ENCODE measurements at places on chromosomes 16 and 17.

GRCh38 chr16:75227361-75228142 lies 8.8 kb downstream of the CTRB1 start:
- no peak overlapping the region for H3K4me3 ChIP-seq
- no peak for DNase-seq
- H3K27ac ChIP-seq = no peak overlapping the region
- H3K4me1 ChIP-seq = no peaks in the 10 kb centered on the region
- H3K36me3 ChIP-seq = peaks cover 48% of the 10 kb centered on the region

GRCh38 chr16:73390936-73391335 lies 343.0 kb upstream of the ZFHX3 start:
- H3K27me3 ChIP-seq = no peaks in the 10 kb centered on the region
- no peaks in the 10 kb centered on the region for H3K36me3 ChIP-seq
- no peaks in the 10 kb centered on the region for H3K4me1 ChIP-seq
- no peak overlapping the region for H3K4me3 ChIP-seq

DNA sequence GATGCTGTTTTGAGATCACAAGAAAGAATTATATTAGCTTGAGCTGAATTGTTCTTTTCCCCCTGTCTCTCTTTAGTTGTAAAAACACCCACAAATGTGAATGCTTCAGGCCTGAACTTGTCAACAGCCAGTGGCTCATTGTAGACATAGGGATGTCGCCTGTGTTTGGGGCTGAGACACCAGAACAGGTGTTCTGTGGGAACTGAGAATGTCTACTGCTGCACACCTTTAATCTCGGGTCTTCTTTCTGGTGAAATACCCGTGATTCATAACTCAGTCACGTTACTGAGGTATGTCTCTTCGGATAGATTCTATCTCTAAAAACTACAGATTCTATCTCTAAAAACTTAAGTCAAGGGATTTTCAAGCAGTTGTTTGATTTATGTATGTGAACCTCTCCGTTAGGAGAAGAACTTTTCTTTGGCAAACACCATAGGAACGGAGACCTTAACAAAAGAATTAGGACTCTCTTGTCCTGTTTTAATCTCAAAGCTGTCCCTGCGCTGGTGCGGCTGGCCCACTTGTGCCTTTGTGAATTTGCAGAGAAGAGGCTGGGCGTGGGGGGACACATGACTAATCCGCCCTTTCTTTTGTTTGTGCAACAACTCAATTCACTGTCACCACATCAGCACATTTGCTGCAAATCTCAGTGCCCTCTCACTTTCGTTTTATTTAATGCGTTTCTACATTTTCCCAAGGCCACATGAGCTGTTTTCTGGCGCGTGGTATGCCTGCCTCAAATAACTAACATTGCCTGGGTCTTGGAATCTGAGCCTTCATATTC lies 643.0 kb downstream of the MAF start:
- H3K4me1 ChIP-seq = no peaks in the 10 kb centered on the region
- no peak overlapping the region for H3K27ac ChIP-seq
- no peak overlapping the region for H3K4me3 ChIP-seq
- no peak for DNase-seq
- no peaks in the 10 kb centered on the region for H3K36me3 ChIP-seq

DNA sequence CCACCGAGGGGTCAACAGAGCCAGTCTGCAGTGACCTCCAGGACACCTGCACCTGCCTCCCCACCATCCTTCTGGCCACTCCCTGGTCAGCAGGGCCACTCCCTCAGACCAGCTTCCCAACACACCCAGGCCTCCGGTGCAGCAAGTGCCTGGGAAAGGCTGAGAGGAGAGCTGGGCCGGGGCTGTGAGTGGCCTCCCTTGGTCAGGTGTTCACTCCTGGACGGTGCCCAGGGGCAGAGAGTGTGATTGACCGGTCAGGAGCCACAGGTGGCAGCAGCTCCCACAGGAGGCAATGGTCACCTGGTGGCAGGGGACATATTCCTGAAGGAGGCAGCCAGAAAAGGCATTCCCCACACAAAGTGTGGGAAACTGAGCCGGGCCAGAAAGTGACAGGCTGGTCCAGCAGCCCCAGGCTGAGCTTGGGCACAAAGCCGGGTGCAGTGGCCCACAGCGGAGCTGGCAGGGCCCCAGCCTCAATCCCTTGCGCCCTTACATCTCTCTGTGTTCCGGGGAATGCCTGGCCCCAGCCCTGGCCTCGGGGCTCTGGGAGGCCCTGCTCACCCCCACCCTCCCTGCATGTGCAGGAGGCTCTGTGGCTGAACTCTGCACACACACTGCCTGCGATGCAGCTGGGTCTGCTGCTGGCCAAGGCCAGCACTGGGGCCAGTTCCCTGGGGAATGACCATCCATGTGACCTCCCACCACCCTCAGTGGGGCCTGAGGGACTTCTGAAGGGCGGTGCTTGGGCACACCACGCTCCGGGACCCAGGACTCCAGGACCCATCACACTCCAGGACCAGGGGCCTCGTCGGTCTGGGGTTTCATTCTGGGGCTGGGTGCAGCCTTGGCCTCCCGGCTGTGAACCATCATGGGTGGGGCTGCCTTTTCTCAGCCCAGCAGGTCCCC lies 1.2 kb upstream of the C17orf99 start:
- H3K27ac ChIP-seq = peak overlapping the region; percentile 34
- no peaks in the 10 kb centered on the region for H3K27me3 ChIP-seq
- H3K4me1 ChIP-seq = peaks cover 43% of the 10 kb centered on the region
- H3K4me3 ChIP-seq = no peak overlapping the region

- no peaks in the 10 kb centered on the region for H3K36me3 ChIP-seq
- no peak for DNase-seq
- no peak overlapping the region for H3K27ac ChIP-seq
- no peaks in the 10 kb centered on the region for H3K4me1 ChIP-seq
- no peak overlapping the region for H3K4me3 ChIP-seq
These were observed 49.3 kb upstream of the ETV4 start for GRCh38 chr17:43595466-43595865.

GRCh38 chr17:2283302-2283701 lies 20.3 kb downstream of the SMG6 start:
- no peaks in the 10 kb centered on the region for H3K27me3 ChIP-seq
- H3K36me3 ChIP-seq = peaks cover 73% of the 10 kb centered on the region
- H3K4me3 ChIP-seq = no peak overlapping the region
- no peak for DNase-seq

DNA sequence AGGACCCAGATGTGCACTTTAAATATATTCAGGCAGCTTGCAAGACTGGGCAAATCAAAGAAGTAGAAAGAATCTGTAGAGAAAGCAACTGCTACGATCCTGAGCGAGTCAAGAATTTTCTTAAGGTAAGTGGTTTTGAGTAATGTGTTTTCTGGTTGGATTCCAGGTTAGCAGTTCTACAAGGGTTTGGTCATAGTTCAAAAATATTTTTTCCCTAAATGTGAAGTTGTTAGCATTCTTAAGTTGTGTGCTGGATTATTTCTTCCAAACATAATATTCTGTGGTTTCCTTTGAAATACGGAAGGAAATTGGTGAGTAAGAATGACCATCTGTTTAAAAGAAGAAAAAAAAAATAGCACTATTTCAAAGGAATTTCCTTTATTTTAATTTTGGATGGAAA lies 38.4 kb downstream of the PTRH2 start:
- no peaks in the 10 kb centered on the region for H3K36me3 ChIP-seq
- no peaks in the 10 kb centered on the region for H3K27me3 ChIP-seq
- DNase-seq = no peak
- peaks cover 6% of the 10 kb centered on the region for H3K4me1 ChIP-seq
- H3K4me3 ChIP-seq = no peak overlapping the region

GRCh38 chr16:81632392-81633146 lies 146.5 kb upstream of the PLCG2 start:
- no peaks in the 10 kb centered on the region for H3K27me3 ChIP-seq
- H3K4me3 ChIP-seq = no peak overlapping the region
- peaks cover 4% of the 10 kb centered on the region for H3K36me3 ChIP-seq
- H3K4me1 ChIP-seq = peaks cover 9% of the 10 kb centered on the region
- peak overlapping the region; percentile 13 for H3K27ac ChIP-seq
- DNase-seq = no peak

- no peak overlapping the region for H3K27ac ChIP-seq
- no peaks in the 10 kb centered on the region for H3K36me3 ChIP-seq
- no peaks in the 10 kb centered on the region for H3K27me3 ChIP-seq
- H3K4me3 ChIP-seq = no peak overlapping the region
- no peaks in the 10 kb centered on the region for H3K4me1 ChIP-seq
These were observed 13.8 kb downstream of the DBF4B start for GRCh38 chr17:44722254-44722653.

DNA sequence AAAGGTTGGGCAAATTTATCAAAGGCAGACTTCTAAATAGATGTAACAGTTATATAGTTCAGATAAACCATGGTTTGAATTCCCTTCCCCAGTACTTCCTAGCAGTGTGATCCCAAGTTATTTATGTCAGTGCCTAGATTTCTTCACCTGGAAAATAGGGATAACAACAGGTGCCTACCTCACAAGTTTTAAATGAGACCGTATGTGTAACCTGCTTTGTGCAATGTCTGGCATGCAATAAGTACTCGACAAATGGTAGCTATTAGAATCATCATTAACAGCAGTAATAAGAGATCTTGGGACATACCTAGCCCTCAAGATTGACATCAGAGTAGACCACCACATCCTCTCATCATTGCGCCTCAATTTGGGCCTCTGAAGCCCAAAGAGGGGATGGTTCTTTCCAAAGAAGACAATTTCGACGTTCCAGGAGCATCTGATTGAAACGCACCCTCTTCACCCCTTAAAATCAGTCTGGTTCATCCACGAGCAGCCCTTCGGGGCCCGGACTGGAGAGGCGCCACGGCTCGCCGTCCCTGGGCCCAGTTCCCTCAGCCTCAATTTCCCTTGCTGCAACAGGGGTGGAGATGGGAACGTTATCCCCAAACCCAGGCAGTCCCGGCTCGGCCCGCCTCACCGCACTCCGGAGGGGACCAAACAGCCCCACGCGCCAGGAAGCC lies 541 bp downstream of the ACACA start:
- H3K27me3 ChIP-seq = no peaks in the 10 kb centered on the region
- no peaks in the 10 kb centered on the region for H3K4me1 ChIP-seq
- no peak for DNase-seq
- H3K27ac ChIP-seq = peak overlapping the region; percentile 99
- H3K4me3 ChIP-seq = peak overlapping the region; percentile 69
- H3K36me3 ChIP-seq = no peaks in the 10 kb centered on the region

DNA sequence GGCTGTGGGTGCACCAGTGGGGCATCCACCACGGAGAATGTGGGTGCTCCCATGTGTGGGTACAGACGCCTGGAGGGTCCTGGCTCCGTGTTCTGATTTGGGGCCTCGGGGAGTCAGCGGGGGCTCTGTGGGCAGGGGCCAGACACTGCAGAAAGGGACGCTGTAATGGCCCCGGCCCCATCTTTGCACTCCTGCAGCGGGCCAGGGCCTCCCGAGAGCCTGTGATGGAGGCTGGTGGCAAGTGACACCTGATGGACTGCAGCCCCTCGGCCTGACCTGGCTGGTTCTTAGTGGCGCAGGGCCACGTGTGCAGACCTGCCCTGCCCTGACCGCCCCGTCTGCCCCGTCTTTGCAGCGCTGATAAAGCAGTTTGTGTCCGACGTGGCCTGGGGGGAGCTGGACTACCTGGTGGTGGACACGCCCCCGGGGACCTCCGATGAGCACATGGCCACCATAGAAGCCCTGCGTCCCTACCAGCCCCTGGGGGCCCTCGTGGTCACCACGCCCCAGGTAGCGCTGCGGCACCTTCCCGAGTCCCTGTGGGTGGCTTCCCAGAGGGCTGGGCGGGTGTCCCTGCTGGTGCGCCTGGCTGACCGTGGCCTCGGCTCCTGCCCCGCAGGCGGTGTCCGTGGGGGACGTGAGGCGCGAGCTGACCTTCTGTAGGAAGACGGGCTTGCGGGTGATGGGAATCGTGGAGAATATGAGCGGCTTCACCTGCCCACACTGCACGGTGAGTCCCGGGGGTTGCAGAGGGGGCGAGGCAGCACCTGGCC lies 4.7 kb downstream of the NUBP2 start:
- DNase-seq = peak; percentile 45
- H3K27me3 ChIP-seq = no peaks in the 10 kb centered on the region

GRCh38 chr16:82835487-82836155 lies 208.9 kb downstream of the CDH13 start:
- H3K27me3 ChIP-seq = no peaks in the 10 kb centered on the region
- no peak for DNase-seq
- H3K36me3 ChIP-seq = no peaks in the 10 kb centered on the region
- H3K4me3 ChIP-seq = no peak overlapping the region
- H3K27ac ChIP-seq = no peak overlapping the region

- no peak overlapping the region for H3K4me3 ChIP-seq
- H3K27me3 ChIP-seq = no peaks in the 10 kb centered on the region
- H3K27ac ChIP-seq = no peak overlapping the region
- no peak for DNase-seq
- H3K36me3 ChIP-seq = no peaks in the 10 kb centered on the region
- no peaks in the 10 kb centered on the region for H3K4me1 ChIP-seq
These were observed 122.6 kb upstream of the FOXF1 start for GRCh38 chr16:86387468-86388440.

GRCh38 chr17:75878174-75878998 lies at the start of gene TRIM47:
TRIM47 (minus strand) TSS chr17:75878581; CDS start chr17:75878548, 33 bp downstream.
- H3K36me3 ChIP-seq = no peaks in the 10 kb centered on the region
- DNase-seq = peak; percentile 83
- no peaks in the 10 kb centered on the region for H3K27me3 ChIP-seq
- H3K4me1 ChIP-seq = peaks cover 34% of the 10 kb centered on the region
- H3K4me3 ChIP-seq = peak within 1 kb of the TSS; percentile 59

- no peaks in the 10 kb centered on the region for H3K4me1 ChIP-seq
- H3K36me3 ChIP-seq = no peaks in the 10 kb centered on the region
- DNase-seq = no peak
- no peak overlapping the region for H3K27ac ChIP-seq
- H3K27me3 ChIP-seq = no peaks in the 10 kb centered on the region
These were observed 100.3 kb downstream of the MAF start for GRCh38 chr16:79500286-79500685.

DNA sequence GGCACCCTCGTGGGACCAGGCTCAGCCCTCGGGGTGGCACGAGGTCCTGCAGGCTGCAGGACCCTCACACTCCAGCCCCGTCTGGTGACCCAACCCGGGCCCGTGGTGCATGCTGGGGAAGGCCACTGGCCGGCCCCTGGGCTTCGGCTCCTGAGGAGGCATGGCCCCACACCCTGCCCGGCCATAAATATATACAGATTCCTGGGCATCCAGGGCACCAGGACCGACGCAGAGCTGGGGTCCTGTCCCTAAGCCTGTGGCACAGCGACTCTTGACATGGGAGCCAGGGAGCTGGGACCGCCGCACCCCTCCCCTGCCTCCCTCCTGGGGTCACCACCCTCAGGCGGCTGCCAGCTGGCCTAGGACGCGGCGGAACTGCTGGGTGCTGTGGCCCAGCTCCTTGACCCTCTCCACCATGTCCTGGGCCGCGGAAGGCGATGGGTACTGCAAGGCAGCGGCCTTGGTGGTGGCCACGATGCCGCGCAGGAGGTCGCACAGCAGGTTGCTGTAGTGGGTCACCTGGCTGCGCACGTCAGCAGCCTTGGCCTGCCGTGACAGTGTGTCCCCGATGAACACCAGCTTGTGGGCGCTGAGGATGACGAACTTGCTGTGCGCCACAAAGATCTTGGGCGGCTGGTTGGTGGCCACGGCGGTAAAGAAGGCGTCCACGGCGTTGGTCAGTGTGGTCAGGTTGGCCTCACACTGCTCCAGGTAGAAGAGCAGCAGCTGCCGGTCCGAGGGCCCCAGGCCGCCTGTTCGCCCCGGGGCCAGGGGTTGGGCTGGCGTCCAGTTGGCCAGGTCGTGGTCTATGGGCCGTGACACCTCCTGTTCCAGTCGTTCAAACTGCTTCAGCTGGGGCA lies 10.6 kb downstream of the CTRB1 start:
- no peaks in the 10 kb centered on the region for H3K27me3 ChIP-seq
- no peaks in the 10 kb centered on the region for H3K4me1 ChIP-seq
- H3K36me3 ChIP-seq = no peaks in the 10 kb centered on the region
- no peak overlapping the region for H3K27ac ChIP-seq
